ENCODE measurements at places on chromosomes 3 and 15.
A peak's percentile ranks its signal among the peaks of the same experiment; 100 is the strongest.

DNA sequence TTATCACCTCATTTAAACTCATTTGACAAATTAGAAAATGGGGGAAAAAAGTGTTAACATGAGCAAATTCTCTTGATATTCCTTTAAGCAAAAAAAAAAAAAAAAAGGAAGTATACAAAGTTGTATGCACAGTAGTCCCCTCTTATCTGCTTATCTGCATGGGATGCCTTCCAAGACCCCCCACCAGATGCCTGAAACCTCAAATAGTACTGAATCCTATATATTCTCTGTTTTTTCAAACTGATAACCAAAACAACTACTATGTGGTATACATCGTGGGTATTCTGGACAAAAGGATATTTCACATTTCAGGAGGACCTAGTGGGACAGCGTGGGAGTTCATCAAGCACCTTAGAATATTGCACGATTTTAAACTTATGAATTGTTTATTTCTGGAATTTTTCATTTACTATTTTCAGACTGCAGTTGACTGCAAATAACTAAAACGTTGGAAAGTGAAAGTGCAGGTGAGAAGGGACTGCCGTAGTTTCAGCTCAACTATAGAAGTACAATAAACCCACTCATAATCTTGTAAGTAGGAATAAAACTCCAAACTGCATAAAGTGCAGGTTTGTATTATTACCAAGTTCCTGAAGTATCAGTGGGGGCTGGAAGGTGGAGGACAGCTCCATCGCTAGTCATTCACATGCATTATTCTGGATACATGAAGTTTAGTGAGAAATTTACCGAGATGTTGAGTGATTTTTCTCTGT is 43.6 kb upstream of the PLCL2 start:
- H3K27me3 ChIP-seq = no peaks in the 10 kb centered on the region
- H3K27ac ChIP-seq = no peak overlapping the region
- no peak overlapping the region for H3K4me3 ChIP-seq
- no peaks in the 10 kb centered on the region for H3K4me1 ChIP-seq
- no peaks in the 10 kb centered on the region for H3K36me3 ChIP-seq

GRCh38 chr3:182795389-182795782 is 2.1 kb downstream of the ATP11B start:
- peaks cover 8% of the 10 kb centered on the region for H3K4me1 ChIP-seq
- H3K4me3 ChIP-seq = peak overlapping the region; percentile 94
- H3K36me3 ChIP-seq = no peaks in the 10 kb centered on the region
- H3K27me3 ChIP-seq = no peaks in the 10 kb centered on the region
- peak; percentile 28 for DNase-seq
- H3K27ac ChIP-seq = peak overlapping the region; percentile 77

GRCh38 chr3:127786353-127787070 is 35.8 kb downstream of the MGLL start:
- H3K27ac ChIP-seq = no peak overlapping the region
- H3K4me1 ChIP-seq = peaks cover 39% of the 10 kb centered on the region
- no peak overlapping the region for H3K4me3 ChIP-seq
- H3K27me3 ChIP-seq = no peaks in the 10 kb centered on the region

DNA sequence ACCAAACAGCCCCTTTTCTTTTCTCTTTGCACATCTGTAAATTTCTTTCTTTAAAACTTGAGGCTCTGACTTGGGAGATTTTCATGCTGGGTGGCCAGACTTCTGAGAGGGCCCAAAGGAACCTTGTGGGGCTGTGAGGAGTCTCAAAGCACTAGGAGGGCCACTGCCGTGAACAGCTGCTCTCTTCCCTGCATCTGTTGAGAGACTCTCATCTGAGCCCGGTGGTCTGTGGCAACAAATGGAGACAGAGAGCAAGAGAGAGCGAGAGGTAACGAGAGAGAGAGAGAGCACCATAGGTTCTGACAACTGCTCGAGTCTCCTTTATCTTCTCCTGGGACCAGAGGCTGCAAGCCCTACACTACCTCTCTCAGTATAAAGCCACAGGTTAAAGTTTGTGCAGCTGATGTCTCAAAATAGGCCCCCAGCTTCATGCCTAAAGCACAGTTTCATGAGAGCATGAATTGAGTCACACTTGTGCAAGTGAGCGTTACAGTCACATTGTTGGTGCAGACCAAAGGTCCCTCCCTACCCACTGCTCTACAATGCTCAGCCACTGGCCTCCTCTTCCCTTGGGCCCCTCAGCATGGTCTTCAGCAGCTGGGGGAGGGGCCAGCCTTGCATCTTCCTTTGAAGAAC is 60.7 kb downstream of the ZNF621 start:
- no peak for DNase-seq
- no peak overlapping the region for H3K27ac ChIP-seq
- no peaks in the 10 kb centered on the region for H3K4me1 ChIP-seq
- H3K36me3 ChIP-seq = no peaks in the 10 kb centered on the region
- no peak overlapping the region for H3K4me3 ChIP-seq

DNA sequence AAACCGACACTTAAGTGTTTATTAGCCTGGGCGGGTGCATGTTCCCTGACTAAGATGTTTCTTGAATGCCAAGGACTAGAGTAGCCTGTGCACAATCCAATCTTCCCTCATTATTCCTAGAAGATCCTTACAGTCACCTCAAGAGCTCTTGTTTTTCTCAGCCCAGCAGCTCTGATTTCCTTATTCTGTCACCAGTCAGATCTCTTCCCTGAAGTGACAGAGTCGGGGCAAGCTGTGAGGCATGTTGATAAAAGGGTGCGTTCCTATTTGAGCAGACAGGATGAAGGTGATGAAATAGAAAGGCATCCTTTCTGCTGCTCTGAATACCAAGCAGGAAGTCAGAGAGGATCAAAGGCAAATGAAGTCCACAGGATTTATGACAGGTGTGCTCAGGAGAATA is 125.6 kb upstream of the MCTP2 start:
- H3K27ac ChIP-seq = no peak overlapping the region
- H3K4me3 ChIP-seq = no peak overlapping the region
- no peaks in the 10 kb centered on the region for H3K36me3 ChIP-seq
- 0 out of 2 replicates have a peak, but pooled peaks cover 5% of the 10 kb centered on the region for H3K4me1 ChIP-seq
- DNase-seq = peak; percentile 24
- H3K27me3 ChIP-seq = 0 out of 2 replicates have a peak, but pooled peaks cover 5% of the 10 kb centered on the region

GRCh38 chr15:76274226-76274625 is 37.0 kb downstream of the ETFA start:
- peak; percentile 37 for DNase-seq
- no peaks in the 10 kb centered on the region for H3K4me1 ChIP-seq
- peaks cover 46% of the 10 kb centered on the region for H3K36me3 ChIP-seq
- H3K27me3 ChIP-seq = no peaks in the 10 kb centered on the region

GRCh38 chr3:179528772-179529171 is 34.0 kb upstream of the ACTL6A start:
- H3K27me3 ChIP-seq = no peaks in the 10 kb centered on the region
- no peaks in the 10 kb centered on the region for H3K36me3 ChIP-seq
- H3K4me3 ChIP-seq = no peak overlapping the region
- no peak overlapping the region for H3K27ac ChIP-seq
- H3K4me1 ChIP-seq = peaks cover 12% of the 10 kb centered on the region

DNA sequence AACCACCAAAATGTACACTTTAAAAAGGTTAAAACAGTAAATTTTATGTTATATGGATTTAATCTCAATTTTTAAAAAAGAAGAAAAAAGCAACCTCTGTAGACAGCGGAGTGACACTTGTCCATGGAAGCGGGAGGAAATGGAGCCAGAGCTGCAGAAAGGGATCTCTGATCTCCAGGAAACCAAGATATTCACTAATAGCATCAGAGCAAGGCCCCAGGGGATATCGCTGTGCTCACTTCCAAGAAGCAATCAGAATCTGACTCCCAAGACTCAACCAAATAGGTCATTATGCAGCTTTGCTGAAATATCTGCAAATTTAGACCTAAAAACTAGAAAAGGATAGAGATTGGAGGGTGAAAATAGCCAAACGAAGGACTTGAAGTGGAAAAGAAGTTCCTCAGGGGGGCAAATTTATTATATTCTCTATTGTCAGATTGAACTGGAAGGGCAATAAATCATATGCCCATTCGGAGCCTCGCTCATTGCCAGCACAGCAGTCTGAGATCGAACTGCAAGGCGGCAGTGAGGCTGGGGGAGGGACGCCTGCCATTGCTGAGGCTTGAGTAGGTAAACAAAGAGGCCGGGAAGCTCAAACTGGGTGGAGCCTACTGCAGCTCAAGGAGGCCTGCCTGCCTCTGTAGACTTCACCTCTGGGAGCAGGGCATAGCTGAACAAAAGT is 62.0 kb upstream of the ATP2C1 start:
- no peak overlapping the region for H3K4me3 ChIP-seq
- H3K36me3 ChIP-seq = no peaks in the 10 kb centered on the region
- H3K27ac ChIP-seq = no peak overlapping the region
- no peaks in the 10 kb centered on the region for H3K4me1 ChIP-seq
- DNase-seq = no peak

DNA sequence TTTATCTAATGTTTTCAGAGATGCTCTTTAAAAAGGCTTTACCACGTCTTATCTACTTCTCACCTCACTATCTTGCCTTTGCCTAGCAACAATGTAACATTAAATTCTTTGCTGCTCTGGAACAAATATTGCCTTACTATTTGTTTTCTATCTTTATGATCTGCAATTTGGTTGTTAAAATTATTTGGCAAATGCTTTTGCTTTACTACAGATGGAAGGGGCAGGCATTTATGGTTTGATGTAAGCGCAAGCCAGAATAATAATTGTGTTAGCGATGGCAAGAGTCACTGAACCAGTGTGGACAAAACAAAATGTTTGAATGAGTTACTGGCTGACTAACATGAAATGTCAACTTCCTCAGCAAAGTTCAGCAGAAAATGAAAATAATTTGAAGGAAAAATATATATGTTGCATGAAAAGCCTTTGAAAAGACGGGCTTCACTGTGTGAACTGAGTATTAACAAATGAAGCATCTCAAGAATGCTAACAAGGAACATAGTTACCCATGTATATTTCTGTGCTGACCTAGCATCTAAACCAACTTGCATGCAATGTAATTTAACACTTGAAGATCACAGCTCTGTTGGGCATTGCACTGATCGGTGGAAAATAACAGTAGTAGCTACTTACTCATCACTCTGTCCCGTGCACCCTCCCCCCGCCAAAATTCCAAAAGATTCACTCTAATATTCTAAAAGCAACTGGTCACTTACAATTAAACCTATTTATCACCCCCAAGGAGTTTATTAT is 454.0 kb upstream of the ARHGEF26 start:
- peak; percentile 5 for DNase-seq
- no peaks in the 10 kb centered on the region for H3K27me3 ChIP-seq
- H3K4me1 ChIP-seq = no peaks in the 10 kb centered on the region

GRCh38 chr3:184591789-184592188 is 30.2 kb downstream of the EPHB3 start:
- no peak overlapping the region for H3K27ac ChIP-seq
- no peaks in the 10 kb centered on the region for H3K36me3 ChIP-seq
- H3K4me1 ChIP-seq = no peaks in the 10 kb centered on the region
- DNase-seq = no peak
- H3K27me3 ChIP-seq = no peaks in the 10 kb centered on the region

- DNase-seq = no peak
- H3K4me3 ChIP-seq = no peak overlapping the region
- no peak overlapping the region for H3K27ac ChIP-seq
- H3K27me3 ChIP-seq = no peaks in the 10 kb centered on the region
Measured at GRCh38 chr15:53536479-53537120, 222.9 kb downstream of the WDR72 start.

DNA sequence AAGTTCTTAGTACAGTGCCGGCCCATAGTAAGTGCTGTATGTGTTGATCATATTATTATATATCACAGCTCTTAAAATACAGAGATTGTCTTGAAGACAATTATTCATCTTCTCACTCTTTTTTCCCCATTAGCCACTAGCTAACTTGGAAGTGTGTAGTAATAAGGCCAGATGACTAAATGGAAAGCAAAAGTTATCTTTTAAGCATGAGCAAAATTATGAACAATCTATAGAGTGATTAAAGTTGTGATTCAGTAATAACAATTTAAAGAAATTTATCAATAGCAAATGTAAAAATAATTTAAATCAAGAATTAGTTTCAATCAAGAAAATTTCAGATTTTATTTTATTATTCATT is 630.9 kb upstream of the TBL1XR1 start:
- peaks cover 43% of the 10 kb centered on the region for H3K4me1 ChIP-seq
- DNase-seq = peak; percentile 6
- H3K27ac ChIP-seq = no peak overlapping the region
- no peak overlapping the region for H3K4me3 ChIP-seq
- H3K27me3 ChIP-seq = 0 out of 2 replicates have a peak, but pooled peaks cover 4% of the 10 kb centered on the region

GRCh38 chr3:117322866-117323265 is 613.3 kb downstream of the TUSC7 start:
- peak; percentile 47 for DNase-seq
- no peaks in the 10 kb centered on the region for H3K27me3 ChIP-seq
- no peak overlapping the region for H3K27ac ChIP-seq
- no peak overlapping the region for H3K4me3 ChIP-seq
- no peaks in the 10 kb centered on the region for H3K4me1 ChIP-seq
- H3K36me3 ChIP-seq = no peaks in the 10 kb centered on the region

All from GM23248 (cell line).